CD14-positive monocyte (primary cell): ENCODE measurements at places on chromosomes 12 and 14.

DNA sequence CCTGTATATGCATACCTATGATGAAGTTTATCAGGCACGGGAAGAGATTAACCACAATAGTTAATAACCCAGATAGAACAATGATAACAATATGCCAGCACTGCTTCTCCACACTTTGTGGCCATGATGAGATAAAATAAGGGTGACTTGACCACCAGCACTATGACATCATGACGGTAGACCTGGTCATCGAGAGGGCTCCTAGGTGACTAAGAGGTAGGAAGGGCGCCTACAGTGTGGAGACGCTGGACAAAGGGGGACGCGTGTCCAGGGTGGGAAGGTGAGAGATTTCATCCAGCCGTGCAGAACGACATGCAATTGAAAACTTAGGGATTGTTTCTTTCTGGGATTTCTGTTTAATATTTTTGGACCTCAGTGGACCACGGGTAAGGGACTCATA lies 221.8 kb upstream of the RTL1 start:
- peak; percentile 1 for DNase-seq

DNA sequence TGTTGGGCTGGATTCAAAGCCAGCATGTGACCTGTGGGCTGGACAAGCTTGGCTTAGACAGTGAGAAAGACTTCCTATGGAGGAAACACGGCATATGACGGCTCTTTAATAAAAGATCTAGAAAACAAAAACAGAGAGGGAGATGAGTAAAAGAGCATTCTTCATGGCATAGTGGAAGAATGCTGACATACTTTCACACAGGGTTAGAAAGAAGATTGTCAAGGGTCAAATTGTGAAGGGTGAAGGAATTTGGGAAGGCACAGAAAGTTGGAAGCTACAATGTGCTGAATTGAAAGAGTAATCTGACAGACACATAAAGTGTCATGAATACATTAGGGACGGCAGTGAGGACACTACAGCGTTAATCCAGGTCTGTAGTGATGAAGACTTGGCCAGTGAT lies 63.4 kb downstream of the GALNT4 start:
- no peak for DNase-seq

- no peak for DNase-seq
These were observed 96.9 kb downstream of the NTN4 start for GRCh38 chr12:95693689-95694088.

DNA sequence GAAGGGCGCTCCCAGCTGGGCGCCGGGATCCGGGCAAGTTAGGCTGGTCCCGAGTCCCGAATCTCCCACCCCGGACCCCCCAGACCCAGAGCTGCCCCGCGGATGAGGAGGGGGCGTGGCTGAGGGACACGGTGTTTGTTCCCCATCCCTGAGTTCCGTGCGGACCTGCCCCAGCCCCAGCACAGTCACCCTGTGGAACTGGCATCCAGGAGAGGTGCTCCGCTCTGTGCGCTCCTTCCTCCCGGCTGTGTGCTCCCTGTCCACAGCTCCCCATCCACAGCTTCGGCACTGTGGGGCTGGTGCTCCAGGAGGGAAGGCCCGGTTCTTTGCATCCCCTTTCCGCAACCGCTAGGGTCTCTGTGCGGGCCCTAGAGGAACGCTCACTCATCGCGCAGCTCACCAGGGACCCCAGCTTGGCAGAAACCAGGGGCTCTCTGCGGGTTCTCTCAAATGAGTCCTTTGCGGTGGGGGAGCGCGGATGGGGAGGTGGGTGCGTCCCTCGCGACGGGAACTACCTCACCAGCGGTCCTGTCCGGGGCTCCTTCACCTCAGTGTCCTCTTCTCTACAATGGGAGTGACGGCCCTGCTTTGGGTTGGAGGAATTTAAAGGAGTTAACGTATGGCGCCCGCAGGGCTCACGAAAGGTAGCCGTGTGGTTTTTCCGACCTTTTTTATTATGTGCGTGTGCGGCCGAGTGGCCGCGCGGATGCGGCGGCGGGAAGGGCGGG lies 845 bp downstream of the TMEM132C start:
- DNase-seq: no peak

- no peak for DNase-seq
These were observed 80.5 kb downstream of the SAMD4A start for GRCh38 chr14:54647378-54647777.

DNA sequence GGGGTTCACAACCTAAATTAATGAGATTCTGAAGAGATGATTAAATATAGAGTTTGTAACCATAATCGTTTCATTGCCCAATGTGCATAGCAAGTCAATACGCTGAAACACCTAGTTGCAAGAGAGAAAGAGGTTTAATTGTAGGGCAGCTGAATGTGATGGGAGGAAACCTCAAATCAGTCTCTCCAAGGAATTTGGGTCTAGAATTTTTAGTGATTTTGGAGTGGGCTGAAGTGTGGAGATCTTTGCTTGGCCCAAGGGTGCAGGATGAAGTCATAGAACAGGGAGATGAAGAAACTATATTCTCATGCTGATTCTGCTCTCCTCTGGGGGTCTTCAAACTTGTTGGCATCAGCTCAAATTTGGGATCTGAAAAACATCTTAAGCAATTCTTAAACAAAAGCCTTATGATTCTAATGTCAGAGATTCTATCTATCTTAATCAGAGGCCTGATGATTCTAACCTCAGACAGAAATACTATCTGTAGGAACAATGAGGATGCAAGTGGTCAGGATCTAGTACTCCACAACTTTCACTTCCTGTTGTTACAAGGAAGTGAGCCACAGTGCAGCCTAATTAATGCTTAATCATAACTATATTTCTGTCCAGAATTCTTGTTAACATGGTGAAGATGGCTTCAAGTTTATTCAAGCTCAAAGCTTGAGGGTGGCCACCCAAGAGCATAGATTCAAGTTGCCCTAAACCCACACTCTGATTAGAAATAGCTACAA lies 80.2 kb upstream of the FUT8 start:
- peak; percentile 77 for DNase-seq

DNA sequence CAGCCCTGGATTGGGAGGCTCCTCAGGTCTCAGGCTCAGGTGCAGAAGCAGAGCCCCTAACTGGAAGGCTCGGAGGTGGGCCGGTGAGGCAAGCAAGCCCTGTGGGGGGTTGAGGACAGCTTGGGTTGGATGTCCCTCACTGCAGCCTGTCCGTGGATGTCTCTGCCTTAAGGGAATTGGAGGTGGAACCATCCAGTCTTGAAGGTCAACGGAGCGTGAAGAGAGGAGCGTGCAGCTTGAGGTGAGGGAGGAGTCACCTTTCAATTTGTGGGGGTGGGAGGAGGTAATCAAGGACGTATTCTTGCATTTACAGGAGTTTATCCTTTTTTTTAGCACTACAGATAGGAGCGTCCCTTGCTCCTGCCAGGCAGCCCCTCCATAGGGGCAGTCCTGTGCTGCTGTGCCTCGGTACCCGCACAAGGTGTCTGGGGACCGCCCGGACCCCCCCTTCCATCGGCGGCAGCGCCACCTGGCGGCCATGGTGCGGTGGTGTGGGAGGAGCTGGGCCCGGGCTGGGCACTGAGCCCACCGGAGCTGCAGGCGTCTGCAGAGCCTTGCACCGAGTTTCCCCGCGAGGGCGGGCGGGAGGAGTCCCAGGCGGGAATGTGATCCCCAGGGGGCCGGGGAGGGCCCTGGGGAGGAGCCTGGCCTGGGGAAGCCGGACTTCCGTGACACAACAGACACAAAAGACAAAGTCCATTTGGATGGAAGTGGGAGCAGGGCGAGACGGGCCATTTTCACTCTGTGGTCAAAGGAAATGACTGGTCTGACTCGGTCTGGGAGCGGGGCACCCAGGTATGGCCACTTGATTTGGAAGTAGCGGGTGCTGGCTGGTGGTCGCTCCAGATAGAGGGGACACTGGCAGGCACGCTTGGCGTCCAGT lies 864 bp downstream of the DNAJC22 start:
- DNase-seq: peak; percentile 53

GRCh38 chr12:68792952-68793351 lies 15.0 kb upstream of the MDM2 start:
- DNase-seq: peak; percentile 54

GRCh38 chr14:36683083-36683724 lies 21.5 kb downstream of the PAX9 start:
- no peak for DNase-seq

- DNase-seq: no peak
These were observed 176.3 kb downstream of the KSR2 start for GRCh38 chr12:117792471-117792870.

DNA sequence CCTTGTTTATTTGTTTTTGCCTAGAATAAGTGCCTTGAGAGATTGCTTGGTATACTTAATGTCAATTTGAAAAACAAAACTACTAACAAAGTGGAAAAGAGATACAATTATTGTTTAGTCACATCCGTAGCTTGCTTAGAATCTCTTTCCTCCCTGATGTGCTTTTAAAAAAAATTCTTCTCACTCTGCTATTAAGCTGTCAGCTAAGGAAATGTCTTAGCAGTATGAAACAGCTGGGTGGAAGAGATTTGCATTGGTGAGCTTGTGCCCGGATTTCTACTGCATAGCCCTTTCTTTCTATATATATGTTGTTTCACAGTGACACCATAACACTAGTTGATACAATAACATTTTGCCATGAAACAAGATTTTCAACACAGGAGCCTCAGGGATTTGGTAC lies 229.4 kb upstream of the RGS6 start:
- DNase-seq: no peak

GRCh38 chr12:31991146-31991545 lies 31.9 kb downstream of the RESF1 start:
- no peak for DNase-seq

GRCh38 chr14:97408937-97409815 lies 612.0 kb downstream of the VRK1 start:
- no peak for DNase-seq

GRCh38 chr12:132393991-132394949 lies 64.9 kb upstream of the GALNT9 start:
- no peak for DNase-seq

DNA sequence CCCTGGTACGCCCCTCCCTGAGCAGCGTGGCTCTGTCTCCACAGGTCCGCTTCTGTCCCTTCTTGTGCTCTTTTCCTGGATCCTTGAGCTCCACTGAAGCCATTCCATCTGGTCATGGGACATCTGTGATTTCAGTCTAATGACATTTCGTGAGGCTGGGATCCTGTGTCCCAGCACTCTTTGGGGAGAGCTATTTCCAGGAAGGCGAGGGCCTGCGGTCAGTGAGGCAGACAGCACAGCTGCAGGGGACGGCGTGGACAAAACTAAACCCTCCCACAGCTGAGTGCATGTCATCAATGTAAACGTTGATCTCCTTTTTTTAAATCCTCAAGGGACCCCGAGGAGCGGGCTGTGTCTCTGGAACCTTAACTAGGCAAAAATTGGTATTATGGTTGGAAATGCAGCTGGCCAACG lies 127.7 kb downstream of the DACT1 start:
- no peak for DNase-seq

DNA sequence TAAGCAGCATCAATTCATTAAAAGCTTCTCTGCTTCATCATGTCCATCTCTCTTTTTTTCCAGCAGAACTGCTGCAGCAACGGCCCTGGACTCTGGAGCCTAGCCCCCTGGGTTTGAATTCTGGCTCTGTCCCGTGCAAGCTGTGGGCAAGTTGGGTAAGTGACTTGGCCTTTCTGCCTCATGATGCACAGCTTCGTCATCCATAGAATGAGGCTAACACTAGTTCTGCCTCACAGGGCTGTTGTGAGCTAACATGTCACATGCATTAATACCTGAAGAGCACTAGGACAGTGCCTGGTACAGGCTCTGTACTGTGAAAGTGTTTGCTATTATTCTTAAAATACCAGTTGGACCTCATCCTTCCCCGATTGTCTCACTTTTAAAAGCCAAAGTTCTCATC lies 4.2 kb downstream of the KRT82 start:
- DNase-seq: no peak

GRCh38 chr12:16348435-16349130 lies 1.1 kb downstream of the MGST1 start:
- DNase-seq: no peak

GRCh38 chr12:78088391-78088832 lies 257.7 kb downstream of the NAV3 start:
- no peak for DNase-seq

GRCh38 chr14:69574954-69575295 lies 254 bp upstream of the CCDC177 start:
- no peak for DNase-seq

- peak; percentile 51 for DNase-seq
These were observed 5.8 kb downstream of the MARK3 start for GRCh38 chr14:103391048-103391447.

- DNase-seq: peak; percentile 38
These were observed 15.9 kb downstream of the ZNF641 start for GRCh38 chr12:48334808-48335207.

DNA sequence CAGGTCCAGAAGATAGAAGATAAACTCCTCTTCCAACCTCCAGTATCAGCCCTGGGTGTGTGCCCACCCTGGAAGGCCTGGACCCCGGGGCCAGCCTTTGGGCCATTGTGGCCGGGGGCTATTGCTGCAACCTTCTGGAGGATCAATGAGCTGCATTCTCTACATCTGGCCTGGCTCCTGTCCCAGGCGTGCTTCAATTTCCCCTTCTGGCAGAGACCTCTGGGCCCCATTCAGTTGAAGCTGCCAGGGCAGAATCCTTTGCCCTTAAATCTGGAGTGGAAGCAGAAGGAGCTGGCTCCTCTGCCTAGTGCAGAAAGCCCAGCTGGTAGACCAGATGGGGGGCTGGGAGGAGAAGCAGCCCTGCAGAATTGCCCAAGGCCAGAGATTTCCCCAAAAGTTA lies 10.0 kb downstream of the NYNRIN start:
- DNase-seq: no peak

DNA sequence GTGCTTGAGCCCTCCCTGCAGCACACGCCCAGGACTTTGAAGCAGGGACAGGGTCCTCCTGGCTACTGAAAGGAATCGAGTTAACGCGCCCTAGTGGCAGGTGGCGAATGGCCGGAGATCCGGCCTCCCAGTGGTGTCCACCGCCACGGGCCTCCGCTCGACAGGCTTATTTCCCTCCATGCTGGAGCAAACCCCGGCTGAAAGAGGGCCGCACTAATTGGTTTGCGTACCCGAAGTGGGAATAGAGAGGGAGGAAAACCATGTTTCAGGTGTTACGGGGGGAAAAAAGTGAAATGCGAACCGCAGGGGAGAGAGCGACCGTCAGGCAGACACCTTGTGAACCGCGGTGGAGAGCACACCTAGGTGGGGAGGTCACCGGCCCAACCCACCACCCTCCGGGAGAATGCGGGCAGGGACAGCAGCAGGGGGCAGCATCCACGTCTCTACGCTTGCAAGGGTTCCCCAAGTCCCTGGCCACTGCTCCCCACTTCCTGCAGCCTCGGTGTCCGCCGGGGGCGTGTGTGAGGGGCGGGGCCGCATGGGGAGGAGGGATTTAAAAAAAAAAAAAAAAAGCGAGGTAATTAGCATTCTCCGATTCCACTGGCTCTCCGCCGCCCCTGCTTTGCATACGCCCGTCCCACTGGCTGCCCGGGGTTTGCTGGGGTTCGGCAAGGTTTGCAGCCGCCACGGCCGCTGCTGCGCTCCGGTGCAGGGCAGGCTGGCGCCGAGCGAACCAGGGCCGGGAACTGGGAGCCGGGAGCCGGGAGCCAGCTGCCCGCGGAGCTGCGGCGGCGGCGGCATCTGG lies 224.6 kb upstream of the CRY1 start:
- DNase-seq: peak; percentile 92
